ENCODE measurements at places on chromosomes 11 and 22. TPM values are rescaled to one million over a fixed set of nuclear protein-coding genes. Genes with fewer than 3 reads are reported as not detected.

ZBTB16 gene
- 25.6 TPM for total RNA-seq

HEPHL1 gene
- 4.9 TPM for total RNA-seq

RNF214 gene
- 12.0 TPM for total RNA-seq

MISFA gene
- 2.6 TPM for total RNA-seq

C11orf58 gene
- 188 TPM for total RNA-seq

TUBA8 gene
- 2.5 TPM for total RNA-seq

MMP27 gene
- 6.7 TPM for total RNA-seq

B3GAT1 gene
- 0.79 TPM for total RNA-seq

LRRC56 gene
- total RNA-seq, result 0.69 TPM

ABCC8 gene
- total RNA-seq, result 2.5 TPM

JHY gene
- 5.6 TPM for total RNA-seq

SORL1 gene
- 25.3 TPM for total RNA-seq

EXPH5 gene
- 17.6 TPM for total RNA-seq

SAA2 gene
- 0.69 TPM for total RNA-seq

PNPLA5 gene
- 2.3 TPM for total RNA-seq

DDTL gene
- 0.20 TPM for total RNA-seq

MS4A6A gene
- total RNA-seq, result 33.6 TPM

CHRM1 gene
- 0.69 TPM for total RNA-seq

SMTNL1 gene
- 7.9 TPM for total RNA-seq

APOL6 gene
- 15.5 TPM for total RNA-seq

OR8D2 gene
- not detected for total RNA-seq

ZNRF3 gene
- 7.4 TPM for total RNA-seq

TTC36 gene
- 0.79 TPM for total RNA-seq

OR8B2 gene
- not detected for total RNA-seq

TMPRSS5 gene
- total RNA-seq, result 3.5 TPM

IGSF9B gene
- total RNA-seq, result 2.0 TPM

KRTAP5-7 gene
- 0.89 TPM for total RNA-seq

PGR gene
- 0.10 TPM for total RNA-seq

ELFN2 gene
- total RNA-seq, result 0.30 TPM

NRGN gene
- 0.39 TPM for total RNA-seq

MFRP gene
- total RNA-seq, result 0.10 TPM

POTEH gene
- not detected for total RNA-seq

PHOX2A gene
- not detected for total RNA-seq

RAG1 gene
- total RNA-seq, result 0.99 TPM

NXPE2 gene
- 0.20 TPM for total RNA-seq

TLCD5 gene
- 6.7 TPM for total RNA-seq

KRTAP5-8 gene
- total RNA-seq, result 2.5 TPM

ART5 gene
- 1.7 TPM for total RNA-seq

DGAT2 gene
- total RNA-seq, result 79.3 TPM

CLCF1 gene
- 0.89 TPM for total RNA-seq

PITPNB gene
- total RNA-seq, result 60.3 TPM

MOGAT2 gene
- 9.6 TPM for total RNA-seq

MYBPC3 gene
- total RNA-seq, result 0.30 TPM
